Stimulated activated CD4-positive, alpha-beta T cell treated with anti-CD3 and anti-CD28 coated beads, Interleukin-1b, Interleukin-23, amount 100 ng/mL, for 24 hours (primary cell): ENCODE measurements at places on chromosomes 2 and 18.

GRCh38 chr2:120502761-120503160 lies 156.8 kb downstream of the INHBB start:
- DNase-seq: no peak

DNA sequence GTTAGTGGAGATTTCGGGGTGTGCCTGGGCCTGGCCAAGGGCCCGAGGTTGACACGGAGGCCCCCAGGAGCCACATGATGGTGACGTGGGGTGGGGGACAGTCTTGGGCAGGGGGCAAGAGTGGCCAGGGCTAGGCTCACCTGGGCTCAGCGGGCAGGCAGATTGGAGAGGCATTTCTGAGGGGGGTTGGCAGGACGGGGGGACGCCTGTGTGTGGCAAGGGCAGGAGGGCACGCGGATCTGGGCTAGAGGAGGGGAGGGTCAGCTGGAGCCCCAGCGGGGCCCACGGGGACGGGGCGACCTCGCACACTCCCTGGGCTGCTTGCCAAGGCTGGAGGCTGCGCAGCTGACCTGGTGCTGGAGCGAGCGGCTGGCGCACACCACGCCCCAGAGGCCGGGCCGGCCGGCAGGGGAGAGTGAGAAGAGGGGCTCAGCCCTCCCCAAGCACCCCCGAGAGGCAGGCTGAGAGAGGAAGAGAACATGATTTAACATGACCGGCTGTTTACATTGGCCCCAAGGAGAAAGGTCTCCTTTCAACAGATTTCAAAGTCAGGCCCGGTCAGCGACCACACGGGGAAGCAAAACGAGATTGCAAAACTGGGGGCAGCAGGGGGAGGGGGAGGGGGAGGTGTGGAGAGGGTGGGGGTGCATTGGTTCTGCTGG lies 38.0 kb upstream of the SNED1 start:
- no peak for DNase-seq

DNA sequence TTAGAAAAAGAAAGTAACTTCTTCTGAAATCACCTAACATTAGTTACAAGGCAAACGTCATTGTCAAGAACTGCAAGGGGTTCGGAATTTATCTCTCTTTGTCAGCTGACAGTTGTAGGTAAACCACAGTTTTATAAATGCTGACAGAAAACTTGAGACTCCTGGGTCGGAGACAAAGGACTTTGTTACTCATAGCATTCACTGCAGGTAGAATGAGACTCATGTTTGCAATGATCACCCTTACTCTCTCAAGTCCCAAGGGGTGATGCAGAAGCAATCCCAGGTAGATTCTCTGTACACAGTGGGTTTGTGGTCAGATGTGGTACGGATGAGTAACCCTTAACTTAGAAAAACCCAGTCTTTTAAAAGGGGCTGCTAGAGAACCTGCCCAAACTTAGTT lies 757.8 kb downstream of the TRIB2 start:
- DNase-seq: no peak

DNA sequence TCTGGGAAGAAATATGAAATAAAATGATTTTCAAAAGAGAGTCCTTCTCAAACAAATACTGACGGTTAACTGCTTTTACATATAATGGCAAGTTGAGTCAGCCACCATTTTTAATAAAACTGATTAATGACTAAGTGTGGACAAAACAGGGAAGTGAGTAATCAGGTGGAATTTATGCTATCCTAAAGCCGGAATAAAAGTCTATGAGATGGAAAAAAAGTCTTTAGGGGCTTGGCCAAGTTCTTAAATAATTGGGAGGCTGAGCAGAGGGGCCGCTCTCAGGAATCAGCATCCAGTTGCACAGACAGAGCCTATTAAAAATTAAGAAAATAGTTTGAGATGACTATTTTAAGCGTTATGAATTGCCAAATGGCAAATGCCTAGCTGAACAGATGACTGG lies 58.6 kb upstream of the AFF3 start:
- DNase-seq: no peak

DNA sequence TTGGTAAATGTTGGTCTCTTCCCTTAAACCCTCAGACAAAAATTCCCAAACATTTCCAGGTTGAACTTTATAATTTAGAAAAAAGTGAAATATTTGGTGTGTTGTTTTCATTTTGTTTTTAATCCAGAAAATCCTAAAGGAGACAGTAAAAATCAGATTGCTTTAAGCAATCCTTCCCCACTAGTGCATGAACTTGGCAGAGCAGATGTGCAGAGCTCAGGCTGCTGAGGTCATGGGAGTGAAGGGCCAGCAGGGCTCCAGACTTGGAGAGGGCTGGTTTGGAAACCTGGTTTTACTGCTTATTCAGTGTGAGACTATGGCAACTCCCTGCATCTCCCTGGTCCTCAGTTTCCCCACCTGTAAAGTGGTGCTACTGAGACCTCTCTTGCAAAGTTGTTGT lies 66.7 kb upstream of the TEX51 start:
- DNase-seq: no peak
